SW480 (cell line): ENCODE measurements at places on chromosomes 1 and 21.

GRCh38 chr1:165605246-165605645, 25.8 kb upstream of the MGST3 start:
- no peak for DNase-seq

DNA sequence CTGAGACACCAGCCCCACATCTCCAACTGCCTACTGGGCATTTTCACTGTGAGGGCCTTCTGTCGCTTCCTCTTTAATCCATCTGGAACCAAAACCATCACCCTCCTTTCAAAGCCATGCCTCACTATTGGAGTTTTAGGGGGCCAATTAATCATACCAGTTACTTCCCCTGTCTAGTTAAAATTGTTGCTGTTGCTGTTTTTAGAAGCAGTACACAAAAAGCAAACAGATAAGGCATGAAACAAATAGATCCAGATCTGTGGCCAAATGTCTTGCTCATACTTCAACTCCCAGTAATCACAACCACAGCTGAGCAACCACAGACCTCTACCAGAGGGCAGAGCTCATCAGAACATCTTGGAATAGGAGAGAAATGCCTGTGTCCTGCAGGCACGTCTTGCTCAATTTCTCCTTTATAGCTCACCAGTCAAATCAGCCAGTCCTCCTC, 133.8 kb upstream of the C1orf105 start:
- no peak for DNase-seq

- DNase-seq, result no peak
These were observed 51.8 kb downstream of the DDAH1 start for GRCh38 chr1:85413169-85413568.

DNA sequence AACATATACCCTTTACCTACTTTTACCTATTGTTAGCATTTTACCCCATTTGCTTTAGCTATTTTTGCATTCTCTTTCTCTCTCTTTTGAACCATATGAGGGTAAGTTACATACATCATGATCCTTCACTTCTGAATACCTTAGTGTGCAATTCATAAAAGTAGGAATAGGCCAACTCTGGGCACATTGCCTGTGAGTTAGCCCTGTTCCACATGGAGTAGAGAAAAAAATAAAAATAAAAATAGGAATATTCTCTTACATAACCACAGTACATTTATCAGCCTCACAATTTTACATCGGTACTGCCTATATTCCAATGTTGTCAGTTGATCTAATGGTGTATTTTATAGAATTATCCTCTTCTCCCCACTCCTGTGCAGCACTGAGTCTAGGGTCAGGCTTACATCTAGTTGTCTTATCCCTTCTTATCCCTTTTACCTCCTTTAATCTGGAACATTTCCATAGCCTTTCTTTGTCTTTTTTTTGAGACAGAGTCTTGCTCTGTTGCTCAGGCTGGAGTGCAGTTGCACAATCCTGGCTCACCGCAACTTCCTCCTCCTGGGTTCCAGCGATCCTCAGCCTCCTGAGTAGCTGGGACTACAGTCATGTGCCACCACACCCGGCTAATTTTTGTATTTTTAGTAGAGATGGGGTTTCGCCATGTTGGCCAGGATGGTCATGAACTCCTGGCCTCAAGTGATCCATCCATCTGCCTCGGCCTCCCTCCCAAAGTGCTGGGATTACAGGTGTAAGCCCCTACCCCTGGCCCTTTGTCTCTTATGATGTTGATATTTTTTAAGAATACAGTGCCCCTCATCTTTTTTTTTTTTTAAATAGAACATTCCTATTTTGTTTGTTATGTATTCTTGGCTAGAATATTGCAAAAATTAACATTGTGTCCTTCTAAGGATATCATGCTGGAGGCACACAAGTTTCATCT, 11.1 kb upstream of the SLC30A1 start:
- no peak for DNase-seq

- DNase-seq, result no peak
These were observed 131.8 kb downstream of the CCDC185 start for GRCh38 chr1:223524930-223525451.
